ENCODE measurements at places on chromosomes 5 and 9.

DNA sequence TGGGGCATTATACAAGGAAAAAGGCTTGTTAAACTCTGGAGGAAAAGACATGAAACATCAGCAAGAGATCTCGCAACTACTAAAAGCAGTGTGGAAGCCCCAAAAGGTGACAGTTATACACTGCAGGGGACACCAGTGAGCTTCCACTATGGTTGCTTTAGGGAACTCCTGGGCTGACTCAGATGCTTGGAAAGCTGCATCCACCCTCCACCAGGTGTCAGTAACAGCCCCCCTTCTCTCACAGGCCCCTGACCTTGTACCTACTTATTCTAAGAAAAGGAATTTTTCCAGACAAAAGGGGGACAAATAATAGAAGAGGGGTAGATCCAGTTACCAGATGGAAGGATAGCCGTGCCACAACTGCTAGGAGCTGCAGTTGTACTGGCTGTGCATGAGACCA is 154.4 kb upstream of the COX7C start:
- no peak for DNase-seq

GRCh38 chr5:61313960-61314681 is 17.9 kb upstream of the ZSWIM6 start:
- DNase-seq = no peak

DNA sequence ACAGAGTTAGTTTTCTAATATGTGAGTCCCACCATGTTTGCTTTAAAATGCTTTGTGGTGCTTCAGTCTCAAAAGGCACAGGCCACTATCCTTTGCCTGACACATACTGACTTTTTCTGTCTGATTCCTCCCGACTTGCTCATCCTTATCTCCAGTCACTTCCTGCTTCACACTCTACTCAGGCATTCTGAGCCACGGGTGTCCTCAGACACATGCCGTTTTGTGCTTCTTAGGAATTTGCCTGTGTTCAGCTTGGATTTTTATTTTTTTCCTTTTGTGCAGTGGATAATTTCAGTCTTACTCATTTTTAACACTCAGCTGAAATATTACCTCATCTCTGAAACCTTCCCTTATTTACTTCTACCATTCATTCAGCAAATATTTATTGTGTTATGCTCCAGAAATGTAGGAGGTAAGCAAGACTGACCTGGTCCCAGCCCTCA is 54.1 kb downstream of the MAN2A1 start:
- DNase-seq = no peak

- no peak for DNase-seq
Measured at GRCh38 chr9:107733523-107733894, 243.9 kb upstream of the KLF4 start.
